ENCODE measurements at places on chromosomes 3 and 15.

- DNase-seq: no peak
These were observed 26.0 kb downstream of the ACAP2 start for GRCh38 chr3:195416795-195417194.

- no peak for DNase-seq
These were observed 64.9 kb upstream of the RBMS3 start for GRCh38 chr3:29215948-29216347.

DNA sequence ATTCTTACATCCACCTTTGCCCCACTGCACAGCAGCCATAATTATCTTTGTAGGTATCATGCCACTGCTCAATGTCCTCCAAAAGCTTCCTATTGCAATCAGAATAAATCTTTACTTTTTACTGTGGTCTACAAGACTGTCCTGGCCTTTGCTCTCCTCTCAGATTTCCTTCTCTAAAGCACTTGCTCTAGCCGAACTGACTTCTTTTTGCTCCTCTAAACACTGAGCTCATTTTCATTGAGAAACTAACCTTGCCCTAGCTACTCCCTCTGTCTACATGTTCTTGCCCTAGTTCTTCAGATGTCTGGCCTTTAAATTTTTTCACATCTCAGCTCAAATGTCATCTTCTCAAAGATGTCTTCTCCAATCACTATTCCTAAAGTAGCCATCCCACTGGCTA is 342.8 kb downstream of the TBC1D5 start:
- DNase-seq: no peak

- DNase-seq: no peak
These were observed 55.2 kb upstream of the GBE1 start for GRCh38 chr3:81816473-81817250.

GRCh38 chr15:67072442-67072841 is 7.0 kb downstream of the SMAD3 start:
- DNase-seq: no peak

- DNase-seq: no peak
These were observed 9.8 kb downstream of the SMAD6 start for GRCh38 chr15:66711862-66712261.

GRCh38 chr3:127215714-127216414 is 22.9 kb downstream of the PRR23E start:
- no peak for DNase-seq

GRCh38 chr15:90839187-90840071 is 29.0 kb upstream of the FURIN start:
- no peak for DNase-seq

GRCh38 chr3:8239718-8240695 is 261.6 kb upstream of the LMCD1 start:
- DNase-seq: peak; percentile 43

DNA sequence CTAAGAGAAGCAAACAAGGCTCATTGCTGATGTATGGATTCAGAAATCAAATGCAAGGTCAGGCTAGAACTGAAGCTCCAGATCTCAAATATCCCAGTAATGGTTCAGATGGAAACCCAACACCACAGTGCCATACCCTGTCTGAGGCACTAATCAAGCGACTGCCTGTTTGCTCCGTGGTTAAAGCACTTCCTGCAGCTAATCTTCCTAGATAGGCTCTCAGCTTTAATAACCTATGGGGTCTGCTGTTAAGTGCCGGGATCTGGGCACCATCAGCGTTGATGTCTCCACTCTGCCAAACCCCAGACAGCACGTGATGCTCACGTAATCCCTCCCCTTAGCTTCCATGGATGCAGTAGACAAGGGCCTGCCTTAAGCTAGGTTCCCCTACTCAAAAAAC is 262.6 kb downstream of the MECOM start:
- no peak for DNase-seq

DNA sequence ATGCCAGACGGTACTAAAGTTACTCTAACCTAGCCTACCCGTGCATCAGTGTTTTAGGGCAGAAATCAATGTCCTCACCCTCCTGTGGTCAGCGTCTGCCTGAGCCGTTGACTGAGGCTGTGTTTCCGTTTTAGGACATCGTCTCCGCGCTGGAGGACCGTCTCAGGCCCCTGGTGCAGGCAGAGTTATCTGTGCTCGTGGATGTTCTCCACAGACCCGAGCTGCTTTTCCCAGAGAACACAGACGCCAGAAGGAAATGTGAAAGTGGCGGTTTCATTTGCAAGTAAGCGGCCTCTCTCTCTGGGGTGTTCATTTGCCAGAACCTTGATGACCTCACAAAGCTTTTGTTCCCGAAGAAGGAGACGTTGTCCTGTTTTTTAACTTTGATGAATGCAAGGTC is 217.0 kb downstream of the ITPR1 start:
- no peak for DNase-seq

- DNase-seq: no peak
These were observed 118.1 kb downstream of the C3orf38 start for GRCh38 chr3:88267847-88268246.

DNA sequence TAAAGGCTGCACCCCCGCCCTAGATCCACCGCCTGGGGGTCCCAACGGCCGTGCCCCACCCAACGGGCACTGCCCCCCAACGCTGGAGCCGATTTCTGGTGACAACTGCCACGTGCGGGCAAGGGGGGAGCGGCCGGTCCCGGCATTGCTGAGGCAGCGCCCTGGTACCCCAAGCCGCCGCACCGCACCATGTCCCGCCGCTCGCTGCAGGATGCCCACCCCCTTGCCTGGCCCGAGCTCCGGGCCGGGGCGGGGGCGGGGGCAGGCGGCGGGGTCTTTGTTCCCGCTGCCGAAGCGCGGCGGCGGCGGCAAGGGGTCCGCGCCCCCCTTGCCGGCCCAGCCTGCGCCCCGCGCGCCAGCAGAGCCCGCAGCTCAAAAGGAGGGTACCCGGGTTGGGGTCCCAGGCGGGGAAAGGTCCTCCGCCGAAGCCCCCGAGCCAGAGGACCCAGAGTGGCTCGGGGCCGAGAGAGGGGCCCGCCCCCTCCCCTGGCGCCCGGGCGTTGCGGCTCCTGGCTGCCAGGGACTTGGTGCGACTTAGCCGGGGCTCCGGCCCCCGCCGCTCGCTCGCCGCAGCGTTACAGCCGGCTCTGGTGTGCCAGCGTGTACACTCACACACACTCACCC is 678 bp downstream of the SEMA7A start:
- DNase-seq: no peak

- no peak for DNase-seq
These were observed 27.9 kb upstream of the RTP1 start for GRCh38 chr3:187169231-187169960.

GRCh38 chr15:52652286-52652685 is 26.9 kb downstream of the ATOSA start:
- DNase-seq: no peak

- no peak for DNase-seq
These were observed 154.9 kb downstream of the GREM1 start for GRCh38 chr15:32872621-32873283.
